ENCODE measurements at places on chromosomes 5 and 9.

DNA sequence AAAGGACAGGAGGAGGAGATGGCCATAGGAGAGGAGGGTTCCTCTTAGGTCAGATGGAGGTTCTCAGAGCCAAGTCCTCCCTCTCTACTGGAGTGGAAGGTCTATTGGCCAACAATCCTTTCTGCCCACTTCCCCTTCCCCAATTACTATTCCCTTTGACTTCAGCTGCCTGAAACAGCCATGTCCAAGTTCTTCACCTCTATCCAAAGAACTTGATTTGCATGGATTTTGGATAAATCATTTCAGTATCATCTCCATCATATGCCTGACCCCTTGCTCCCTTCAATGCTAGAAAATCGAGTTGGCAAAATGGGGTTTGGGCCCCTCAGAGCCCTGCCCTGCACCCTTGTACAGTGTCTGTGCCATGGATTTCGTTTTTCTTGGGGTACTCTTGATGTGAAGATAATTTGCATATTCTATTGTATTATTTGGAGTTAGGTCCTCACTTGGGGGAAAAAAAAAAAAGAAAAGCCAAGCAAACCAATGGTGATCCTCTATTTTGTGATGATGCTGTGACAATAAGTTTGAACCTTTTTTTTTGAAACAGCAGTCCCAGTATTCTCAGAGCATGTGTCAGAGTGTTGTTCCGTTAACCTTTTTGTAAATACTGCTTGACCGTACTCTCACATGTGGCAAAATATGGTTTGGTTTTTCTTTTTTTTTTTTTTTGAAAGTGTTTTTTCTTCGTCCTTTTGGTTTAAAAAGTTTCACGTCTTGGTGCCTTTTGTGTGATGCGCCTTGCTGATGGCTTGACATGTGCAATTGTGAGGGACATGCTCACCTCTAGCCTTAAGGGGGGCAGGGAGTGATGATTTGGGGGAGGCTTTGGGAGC, 3.1 kb downstream of the EGR1 start:
- DNase-seq: no peak

- DNase-seq: no peak
These were observed 139.6 kb downstream of the ROR2 start for GRCh38 chr9:91810286-91810905.

DNA sequence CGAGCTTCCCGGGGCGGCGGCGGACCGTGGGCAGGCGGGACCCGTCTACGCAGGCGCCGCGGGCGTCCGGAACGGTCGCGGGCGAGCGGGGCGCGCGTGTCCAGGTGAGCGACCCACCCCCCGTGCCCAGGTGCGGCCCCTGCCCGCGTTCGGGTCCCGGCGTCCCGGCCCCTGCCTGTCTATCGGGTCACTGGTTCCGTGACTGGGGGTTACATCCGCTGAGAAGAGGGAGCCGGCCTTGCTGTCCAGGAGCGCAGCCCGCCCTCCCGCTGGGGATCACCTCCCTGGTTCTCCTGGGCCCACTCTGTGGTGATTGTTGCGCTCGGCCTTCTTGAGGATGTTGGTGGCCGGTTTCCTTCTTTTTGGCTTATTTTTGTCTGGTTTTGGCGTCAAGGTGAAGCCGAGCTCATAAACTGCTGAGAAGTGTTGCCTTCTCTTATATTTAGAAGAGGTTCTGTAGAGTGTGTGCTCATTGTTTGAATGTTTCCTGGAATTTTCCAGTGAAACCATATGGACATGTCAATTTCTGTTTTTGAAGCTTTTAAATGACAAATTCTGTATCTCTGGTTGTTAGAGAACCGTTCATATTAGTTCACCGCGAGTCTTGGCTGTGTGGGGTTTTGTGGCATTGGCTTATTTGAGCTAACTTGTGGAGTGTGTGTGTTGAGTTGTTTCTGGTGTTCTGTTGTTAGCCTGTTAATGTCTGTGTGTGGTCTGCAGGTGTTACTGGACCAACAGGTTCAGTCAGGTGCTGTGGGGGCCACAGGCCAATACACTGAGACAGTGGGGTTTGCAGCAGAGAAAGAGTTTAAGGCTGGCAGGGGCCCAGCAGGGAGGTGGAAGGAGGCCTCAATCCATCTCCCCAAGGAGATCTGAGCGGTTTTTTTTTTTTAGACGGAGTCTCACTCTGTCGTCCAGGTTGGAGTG, 621 bp downstream of the CEP72 start:
- peak; percentile 35 for DNase-seq

DNA sequence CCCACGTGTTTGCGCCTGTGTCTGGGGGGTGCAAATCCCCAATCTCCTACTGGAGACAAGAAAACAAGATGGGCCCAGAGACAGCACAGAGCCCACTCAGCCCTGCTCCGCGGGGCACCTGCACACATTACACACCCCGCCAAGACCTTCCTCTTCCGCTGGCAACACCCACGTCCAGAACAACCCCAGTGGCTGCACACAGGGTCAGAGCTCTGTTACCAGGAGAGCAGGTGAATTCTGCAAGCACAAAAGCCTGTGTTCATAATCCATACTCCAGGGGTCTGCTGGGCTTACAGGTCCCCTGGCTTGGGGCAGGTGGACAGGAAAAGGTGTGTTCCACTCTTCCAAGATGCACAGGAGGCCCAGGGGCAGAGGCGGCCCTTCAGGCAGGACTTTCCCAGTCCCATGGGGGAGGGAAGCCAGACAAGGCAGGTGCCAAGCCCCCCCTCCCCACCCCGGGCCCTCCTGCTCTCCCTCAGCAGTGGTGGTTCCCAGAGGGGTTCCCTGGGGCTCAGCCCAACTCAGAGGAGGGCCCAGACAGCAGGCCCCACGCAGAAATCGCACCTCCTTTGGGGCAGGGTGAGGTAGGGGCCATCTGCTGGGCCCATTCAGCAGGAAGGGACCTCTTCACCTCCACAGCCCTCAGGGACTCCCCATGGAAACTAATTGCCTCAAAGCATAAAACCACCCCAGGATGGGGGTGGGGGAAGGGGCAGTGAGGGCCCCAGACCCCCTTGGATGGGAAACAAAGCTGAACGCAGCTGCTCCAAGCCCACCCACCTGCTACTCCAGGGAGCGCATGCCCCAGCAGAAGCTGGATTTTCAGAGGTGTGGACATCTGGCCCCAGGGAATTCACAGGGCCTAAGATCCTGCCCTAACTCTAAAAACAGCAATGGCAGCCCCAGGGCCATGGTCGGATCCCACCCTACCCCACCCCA, 105.3 kb downstream of the VAV2 start:
- no peak for DNase-seq

DNA sequence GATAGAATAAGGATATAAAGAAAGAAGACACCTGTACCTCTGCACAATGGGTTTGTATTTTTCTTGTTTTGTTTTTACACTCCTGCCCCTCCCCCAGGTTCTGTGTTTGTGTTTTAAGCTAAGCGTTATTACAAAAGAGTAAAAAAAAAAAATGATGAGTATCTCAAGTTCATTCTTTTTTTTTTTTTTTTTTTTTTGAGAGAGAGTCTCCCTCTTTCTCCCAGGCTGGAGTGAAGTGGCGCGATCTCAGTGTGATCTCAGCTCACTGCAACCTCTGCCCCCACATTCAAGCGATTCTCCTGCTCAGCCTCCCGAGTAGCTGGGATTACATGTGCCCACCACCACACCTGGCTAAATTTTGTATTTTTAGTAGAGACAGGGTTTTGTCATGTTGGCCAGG, 29.4 kb upstream of the RAI14 start:
- DNase-seq: no peak

- DNase-seq: no peak
These were observed 332.3 kb downstream of the NPR3 start for GRCh38 chr5:33043343-33043997.

GRCh38 chr5:61625681-61626621, 293.9 kb downstream of the ZSWIM6 start:
- no peak for DNase-seq

- DNase-seq: no peak
These were observed 16.6 kb downstream of the ZNF608 start for GRCh38 chr5:124729720-124730359.

GRCh38 chr5:50684721-50685120, 18.3 kb downstream of the PARP8 start:
- DNase-seq: no peak

GRCh38 chr9:70987986-70988385, 133.4 kb downstream of the TRPM3 start:
- no peak for DNase-seq

- no peak for DNase-seq
These were observed 7.8 kb upstream of the C9orf40 start for GRCh38 chr9:74960561-74960960.

GRCh38 chr9:89780959-89781358, 176.1 kb downstream of the GADD45G start:
- no peak for DNase-seq

DNA sequence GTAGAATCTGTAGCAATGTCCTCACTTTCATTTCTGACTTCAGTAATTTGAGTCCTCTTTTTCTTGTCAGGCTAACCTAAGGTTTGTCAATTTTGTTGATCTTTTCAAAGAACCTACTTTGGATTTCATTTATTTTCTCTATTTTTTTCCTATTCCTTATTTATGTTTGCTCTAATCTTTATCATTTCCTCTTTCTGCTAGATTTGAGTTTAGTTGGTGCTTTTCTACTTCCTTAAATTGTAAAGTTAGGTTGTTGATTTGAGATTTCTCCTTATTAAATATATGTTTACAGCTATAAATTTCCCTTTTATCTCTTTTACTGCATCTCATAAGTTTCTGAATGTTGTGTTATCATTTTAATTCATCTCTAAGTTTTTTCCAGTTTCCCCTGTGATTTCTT, 75.1 kb upstream of the FAM120A start:
- DNase-seq: no peak

DNA sequence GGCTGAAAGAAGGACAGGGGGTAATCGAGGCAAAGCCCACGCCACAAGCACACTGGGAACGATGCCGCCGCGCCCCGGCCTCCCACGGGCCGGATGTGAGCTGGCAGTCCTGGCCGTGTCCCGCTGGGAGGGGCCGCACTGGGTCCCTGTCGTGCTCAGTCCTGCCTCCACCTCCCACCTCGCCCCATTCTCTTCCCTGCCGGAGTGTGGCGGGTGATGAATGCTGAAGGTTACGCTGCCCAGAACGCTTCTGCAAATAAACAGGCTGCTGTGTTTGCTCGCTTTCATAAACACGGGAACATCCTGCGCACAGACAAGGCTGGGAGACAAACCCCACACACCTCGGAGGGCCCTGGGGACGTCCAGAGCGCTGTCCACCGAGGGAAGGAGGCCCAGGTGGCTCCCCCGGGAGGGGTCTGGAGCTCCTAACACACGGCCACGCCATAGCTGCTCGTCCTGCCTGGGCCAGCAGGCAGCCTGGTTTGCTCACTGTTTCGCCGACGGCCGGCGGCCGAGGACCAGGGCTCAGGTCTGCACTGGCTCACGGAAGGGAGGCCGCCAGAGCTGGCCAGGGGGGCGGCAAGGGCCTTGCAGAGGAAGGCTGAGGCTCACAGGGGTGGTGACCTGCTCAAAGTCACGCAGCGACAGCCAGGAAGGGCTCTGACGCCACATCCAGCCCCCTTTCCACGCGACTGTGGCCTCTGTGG, 2.3 kb downstream of the DNLZ start:
- DNase-seq: no peak

DNA sequence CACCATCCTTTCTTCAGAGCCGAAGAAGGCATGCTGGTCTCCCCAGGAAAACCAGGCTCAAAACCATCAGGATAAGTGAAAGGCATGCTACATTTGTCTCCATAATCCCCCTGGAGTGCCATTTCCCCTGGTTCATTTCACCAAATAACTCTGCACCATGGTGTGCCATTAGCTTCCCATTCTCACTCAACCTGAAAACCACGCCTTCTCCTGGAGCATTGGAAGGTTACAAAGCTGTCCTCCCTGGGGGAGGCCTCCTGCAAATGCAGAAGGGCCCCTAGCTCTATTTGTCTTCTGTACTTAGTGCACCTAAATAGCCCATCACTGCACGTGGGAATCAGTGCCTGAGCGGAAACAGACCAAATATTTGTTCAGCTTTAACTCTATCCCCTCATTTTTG, 90.2 kb upstream of the ICE1 start:
- no peak for DNase-seq

DNA sequence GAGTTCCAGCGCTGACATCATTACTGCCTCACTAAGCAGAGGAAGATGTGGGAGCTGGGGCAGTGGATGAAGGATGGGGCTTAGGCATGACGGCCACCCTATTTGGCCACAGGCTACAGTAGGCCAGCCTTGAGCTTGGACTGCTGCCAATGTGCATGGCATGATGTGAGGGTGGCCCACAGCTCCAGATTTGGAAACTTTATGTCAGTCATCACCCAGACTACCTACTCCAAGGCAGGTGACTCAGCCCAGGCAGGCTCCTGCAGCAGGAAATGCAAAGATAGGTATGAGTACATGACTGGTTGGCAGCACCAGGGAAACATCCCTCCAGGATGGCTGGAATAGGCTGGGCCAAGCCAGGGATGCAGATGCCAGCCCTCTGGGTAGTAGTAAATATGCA, 303.6 kb downstream of the SPOCK1 start:
- DNase-seq: no peak
